ENCODE measurements at places on chromosomes 6 and 20. TPM values are rescaled to one million over a fixed set of nuclear protein-coding genes. Genes with fewer than 3 reads are reported as not detected.

ATP6V1G2 gene
- total RNA-seq = 1.4 TPM

TSBP1 gene
- total RNA-seq = not detected

CST5 gene
- not detected for total RNA-seq

XKR7 gene
- total RNA-seq = 0.02 TPM

GRM1 gene
- total RNA-seq = not detected

COL19A1 gene
- 0.26 TPM for total RNA-seq

TAPBP gene
- total RNA-seq = 184 TPM

FAM209A gene
- total RNA-seq = 0.31 TPM

NTSR1 gene
- not detected for total RNA-seq

PHACTR3 gene
- not detected for total RNA-seq

TMEM244 gene
- not detected for total RNA-seq

VGLL2 gene
- total RNA-seq = not detected

INSM1 gene
- total RNA-seq = 0.38 TPM

HLA-DRB5 gene
- total RNA-seq = 0.42 TPM

SSTR4 gene
- total RNA-seq = not detected

FRS3 gene
- total RNA-seq = 4.0 TPM

TTLL9 gene
- total RNA-seq = not detected

HMGN4 gene
- total RNA-seq = 73.2 TPM

HCK gene
- not detected for total RNA-seq

TNFRSF6B gene
- not detected for total RNA-seq

OR2B6 gene
- total RNA-seq = not detected

NKAIN2 gene
- total RNA-seq = not detected

TPBG gene
- total RNA-seq = not detected

F13A1 gene
- total RNA-seq = not detected

NKX2-4 gene
- not detected for total RNA-seq

CST4 gene
- total RNA-seq = not detected

CALHM6 gene
- 3.4 TPM for total RNA-seq

DYNLT2 gene
- 2.9 TPM for total RNA-seq

TP53INP2 gene
- total RNA-seq = 1.9 TPM

Measured in activated naive CD4-positive, alpha-beta T cell treated with anti-CD3 and anti-CD28 coated beads for 36 hours (primary cell).